ENCODE measurements at places on chromosomes 6 and 20.

DNA sequence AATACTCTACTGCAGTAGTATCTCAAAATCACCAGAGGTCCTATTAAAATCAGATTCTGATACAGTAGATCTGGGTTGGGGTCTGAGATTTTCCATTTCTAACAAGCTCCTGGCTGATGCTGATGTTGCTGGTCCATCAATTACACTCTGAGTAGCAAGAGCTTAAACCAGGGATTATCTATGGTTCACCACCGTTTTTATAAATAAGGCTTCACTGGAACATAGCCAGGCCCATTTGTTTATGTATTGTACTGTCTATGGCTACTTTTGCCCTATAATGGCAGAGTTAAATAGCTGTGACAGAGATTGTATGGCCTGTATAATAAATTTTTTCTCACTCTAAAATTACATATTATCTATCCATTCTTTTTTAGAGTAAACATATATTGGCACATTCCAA, 53.0 kb downstream of the NUDT3 start:
- no peak for DNase-seq

DNA sequence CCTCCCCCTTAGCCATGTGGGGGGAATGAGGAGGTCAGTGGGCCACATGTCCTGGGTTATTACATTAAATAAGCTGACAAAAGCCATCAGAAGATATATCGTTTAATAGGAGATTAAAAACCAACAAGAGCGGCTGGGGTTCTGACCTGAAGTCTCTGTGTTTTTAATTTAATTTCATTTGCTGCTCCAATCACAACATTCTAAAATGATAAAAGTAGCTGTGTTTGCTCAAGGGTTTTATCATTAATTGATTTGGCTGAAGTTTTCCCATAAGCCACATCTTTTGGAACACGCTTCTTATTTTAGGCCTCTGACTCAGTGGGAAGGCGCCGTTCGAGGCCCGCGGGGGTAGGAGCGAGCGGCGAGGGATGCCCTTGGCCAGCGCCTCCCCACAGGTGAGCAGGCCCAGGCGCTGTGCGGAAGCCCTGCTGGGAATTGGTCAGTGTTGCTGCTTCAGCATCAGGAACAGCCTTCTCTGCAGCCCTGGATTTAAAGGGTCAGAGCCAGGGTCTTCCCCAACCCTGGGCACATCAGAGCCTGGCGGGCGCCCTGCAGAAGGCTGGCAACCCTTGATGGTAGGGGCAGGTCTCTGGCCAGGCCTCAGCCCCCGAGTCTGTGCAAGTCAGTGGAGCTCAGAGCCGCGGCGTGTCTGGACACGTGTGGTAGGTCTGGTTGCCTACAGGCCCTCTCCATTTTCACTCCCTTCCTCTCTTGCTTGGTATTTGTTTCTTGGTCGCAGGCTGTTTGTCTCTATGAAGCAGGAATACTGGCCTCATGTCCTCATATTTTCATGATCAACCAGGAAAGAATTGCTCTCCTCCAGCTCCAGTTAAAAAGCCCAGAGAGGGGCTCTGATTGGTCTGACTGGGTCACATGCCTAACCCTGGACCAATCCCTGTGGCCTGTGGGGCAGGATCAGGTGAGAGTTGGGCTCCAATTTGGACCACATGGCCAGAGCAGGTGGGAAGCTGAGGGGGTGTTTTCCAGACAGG, 30.9 kb upstream of the MLN start:
- DNase-seq: no peak

DNA sequence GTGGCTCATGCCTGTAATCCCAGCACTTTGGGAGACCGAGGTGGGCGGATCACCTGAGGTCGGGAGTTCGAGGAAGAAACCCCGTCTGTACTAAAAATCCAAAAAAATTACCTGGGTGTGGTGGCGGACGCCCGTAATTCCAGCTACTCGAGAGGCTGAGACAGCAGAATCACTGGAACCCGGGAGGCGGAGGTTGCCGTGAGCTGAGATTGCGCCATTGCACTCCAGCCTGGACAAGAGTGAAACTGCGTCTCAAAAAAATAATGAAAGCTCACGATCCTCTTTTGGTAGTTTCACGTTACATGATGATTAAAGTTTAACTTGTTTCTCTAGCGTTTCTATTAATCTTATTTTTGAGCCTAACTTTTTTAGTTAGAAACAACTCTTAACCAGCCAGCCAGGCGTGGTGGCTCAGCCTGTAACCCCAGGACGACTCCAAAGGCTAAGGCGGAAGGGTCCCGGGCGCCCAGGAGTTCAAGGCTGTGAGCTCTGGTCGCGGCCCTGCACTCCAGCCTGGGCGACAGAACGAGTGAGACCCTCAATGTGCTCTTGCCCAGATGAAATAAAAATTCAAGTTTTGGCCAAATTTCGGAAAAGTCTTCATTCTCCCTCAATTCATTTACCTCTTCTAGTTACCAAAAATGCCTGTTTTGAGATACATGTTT, 1.2 kb upstream of the WRNIP1 start:
- DNase-seq: no peak

DNA sequence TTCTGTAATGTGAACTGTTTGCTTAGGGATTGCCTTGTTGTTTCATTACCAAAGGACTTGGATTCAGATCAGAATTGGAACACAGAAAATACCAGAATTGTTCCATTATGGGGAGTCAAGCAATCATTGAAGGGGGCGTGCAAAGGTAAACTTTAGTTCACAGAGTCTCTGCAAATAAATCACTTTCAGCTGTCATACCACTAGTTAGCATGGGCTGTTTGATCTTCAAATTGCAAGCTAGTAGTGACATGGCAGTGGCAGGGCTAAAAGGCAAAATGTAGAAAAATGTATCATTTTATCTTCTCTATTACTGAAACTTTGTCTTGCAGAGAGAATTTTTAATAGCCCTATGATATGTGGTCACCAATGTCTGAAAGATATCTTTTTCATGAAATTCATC, 483.2 kb upstream of the NRSN1 start:
- DNase-seq: no peak

- DNase-seq: no peak
Observed at GRCh38 chr20:57190536-57191264, 75.7 kb downstream of the BMP7 start.

DNA sequence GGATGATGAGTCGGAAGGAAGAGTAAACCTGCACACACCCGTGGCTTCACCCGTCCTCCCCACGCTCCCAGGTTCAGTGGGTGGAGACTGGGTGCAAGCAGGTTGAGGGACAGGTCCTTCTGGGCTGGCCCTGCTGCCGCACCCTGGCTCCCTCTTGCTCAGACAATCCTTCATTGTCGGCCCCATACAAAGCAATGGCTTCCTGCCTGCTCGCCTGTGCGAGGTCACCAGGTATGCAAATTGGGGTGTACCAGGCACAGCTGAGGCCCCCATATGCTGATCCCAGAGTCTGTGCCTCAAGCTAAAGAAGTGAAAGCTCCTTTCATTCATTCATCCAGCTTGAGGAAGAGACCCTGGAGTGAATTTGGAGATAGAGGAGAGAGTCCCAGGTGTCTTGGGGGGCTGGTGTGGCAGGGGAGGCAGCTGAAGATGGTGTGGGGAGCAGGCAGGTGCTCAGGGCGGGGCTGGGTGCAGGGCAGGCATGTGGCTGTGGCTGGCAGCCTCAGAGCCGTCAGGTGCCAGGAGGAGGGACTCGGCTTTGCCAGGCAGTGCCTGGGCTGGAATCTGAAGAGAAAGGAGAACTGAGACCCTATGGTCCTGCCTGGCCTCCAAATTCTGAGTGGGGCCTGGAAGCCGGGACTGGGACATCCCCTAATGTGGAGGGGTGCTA, 4.7 kb downstream of the SLCO4A1 start:
- no peak for DNase-seq

GRCh38 chr6:149888093-149888492, 9.8 kb downstream of the RAET1E start:
- no peak for DNase-seq

- DNase-seq: no peak
Observed at GRCh38 chr6:89269252-89269651, 45.8 kb downstream of the GABRR2 start.

GRCh38 chr20:31661625-31662371, 24.1 kb downstream of the COX4I2 start:
- peak; percentile 80 for DNase-seq

GRCh38 chr6:111339294-111339693, 143.7 kb downstream of the REV3L start:
- no peak for DNase-seq

DNA sequence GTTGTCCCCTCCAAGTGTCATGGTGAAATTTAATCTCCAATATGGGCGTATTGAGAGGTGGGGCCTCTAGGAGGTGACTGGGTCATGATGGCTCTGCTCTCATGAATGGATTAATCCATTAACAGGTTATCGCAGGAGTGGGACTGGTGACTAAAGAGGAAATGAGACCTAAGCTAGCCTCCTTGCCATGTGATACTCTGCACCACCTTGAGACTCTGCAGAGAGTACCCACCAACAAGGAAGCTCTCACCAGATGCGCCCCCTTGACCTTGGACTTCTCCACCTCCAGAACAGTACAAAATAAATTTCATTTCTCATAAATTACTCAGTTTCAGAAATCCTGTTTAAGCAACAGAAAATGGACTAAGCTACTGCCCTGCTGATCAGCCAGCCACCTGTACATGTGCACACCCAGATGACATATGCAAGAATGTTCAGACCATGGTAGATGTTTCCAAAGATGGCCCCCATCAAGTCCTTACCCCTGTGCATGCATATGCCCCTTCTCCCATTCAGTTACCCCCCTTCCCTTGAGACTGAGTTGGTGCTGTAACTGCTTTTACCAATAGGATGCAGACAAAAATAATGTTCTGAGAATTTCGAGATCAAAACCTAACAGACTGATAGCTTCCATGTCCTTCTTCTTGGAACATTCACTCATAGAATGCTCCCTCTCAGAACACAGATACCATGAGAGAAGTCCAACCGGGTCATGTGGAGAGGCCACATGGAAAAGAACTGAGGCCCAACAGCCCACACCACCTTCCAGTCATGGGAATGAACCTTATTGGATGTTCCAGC, 28.4 kb downstream of the MAP3K5 start:
- no peak for DNase-seq

DNA sequence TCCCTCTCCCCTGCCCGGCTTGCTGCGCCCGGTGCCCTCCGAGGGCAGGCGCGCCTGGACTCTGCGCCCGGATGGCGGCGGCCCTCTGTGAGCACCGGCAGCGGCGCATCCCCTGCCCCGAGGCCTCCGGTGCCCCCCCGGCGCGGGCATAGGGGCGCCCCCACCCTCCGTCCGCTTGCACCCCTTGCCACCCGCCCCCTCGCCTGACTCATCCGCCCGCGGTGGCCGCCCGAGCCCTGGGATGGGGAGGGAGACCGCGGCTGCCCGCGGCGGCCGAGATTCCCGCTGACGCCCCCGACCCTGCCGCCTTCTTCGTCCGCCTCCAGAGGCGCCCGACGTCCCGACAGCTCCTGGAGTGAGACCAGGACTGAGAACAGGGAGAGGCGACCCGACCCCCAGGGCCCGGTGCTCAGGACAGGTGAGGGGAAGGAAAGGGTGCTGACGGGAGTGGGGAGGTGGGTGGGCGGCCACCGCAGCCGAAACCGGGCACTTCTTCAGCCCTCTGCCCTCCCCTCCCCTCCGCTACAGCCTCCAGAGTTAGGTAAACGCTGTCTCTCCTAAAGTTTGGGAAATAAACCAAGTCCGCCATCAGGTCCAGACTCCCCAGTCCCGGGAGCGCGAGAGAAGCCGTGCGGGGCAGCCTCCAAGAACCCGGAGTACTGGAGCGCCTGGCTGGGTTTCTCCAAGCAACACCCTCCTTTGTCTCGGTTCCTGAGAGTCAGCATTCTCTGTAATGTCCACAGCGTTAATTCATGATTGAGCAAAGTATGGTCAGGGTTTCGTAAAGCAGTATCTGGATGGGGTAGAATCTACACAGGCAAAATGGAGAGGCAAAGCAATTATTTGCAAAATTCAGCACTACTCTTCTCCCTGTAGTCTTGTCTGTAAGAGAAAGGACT, 539 bp downstream of the TMEM200A start:
- peak; percentile 27 for DNase-seq

DNA sequence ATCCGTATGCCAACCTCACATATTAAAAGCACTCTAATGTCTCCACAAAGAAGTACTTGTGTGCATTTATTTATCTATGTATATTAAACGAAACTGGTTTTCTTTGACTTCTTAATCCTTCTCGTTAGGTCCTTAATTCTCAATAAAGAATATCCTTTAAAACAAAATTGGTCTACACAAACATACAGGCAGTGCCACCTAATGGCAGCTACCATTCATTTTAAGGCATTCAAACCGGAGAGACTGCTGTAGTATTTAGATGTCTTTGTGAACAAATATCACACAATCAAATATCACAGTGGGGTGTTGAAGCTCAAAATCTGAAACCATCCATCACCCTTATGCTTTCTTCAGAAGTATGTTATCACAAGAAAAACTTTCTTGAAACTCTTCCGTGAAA, 96.6 kb upstream of the IRAK1BP1 start:
- no peak for DNase-seq

- no peak for DNase-seq
Observed at GRCh38 chr20:58238490-58238889, 10.0 kb upstream of the ANKRD60 start.

- DNase-seq: no peak
Observed at GRCh38 chr6:40611912-40612311, 24.7 kb upstream of the LRFN2 start.

GRCh38 chr6:158835616-158836221, 16.6 kb upstream of the EZR start:
- no peak for DNase-seq

DNA sequence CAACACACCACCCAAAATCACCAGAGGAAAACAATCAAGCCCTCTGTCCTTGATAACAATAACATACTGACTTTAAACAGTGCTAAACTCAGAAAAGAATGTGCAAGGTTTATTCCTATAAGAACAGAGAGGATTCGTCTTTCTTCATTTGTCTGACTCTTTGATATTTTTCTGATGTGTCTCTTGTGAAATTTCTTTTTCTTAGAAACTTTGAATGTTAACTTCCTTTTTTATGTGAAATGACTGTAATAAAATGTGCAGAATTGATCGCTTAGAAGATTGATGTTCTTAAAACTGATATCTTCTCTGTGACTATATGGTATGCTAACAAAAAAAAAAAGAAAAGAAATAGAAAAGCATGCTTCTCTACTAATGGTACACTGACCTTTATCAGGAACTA, 947.4 kb upstream of the CITED2 start:
- DNase-seq: no peak

DNA sequence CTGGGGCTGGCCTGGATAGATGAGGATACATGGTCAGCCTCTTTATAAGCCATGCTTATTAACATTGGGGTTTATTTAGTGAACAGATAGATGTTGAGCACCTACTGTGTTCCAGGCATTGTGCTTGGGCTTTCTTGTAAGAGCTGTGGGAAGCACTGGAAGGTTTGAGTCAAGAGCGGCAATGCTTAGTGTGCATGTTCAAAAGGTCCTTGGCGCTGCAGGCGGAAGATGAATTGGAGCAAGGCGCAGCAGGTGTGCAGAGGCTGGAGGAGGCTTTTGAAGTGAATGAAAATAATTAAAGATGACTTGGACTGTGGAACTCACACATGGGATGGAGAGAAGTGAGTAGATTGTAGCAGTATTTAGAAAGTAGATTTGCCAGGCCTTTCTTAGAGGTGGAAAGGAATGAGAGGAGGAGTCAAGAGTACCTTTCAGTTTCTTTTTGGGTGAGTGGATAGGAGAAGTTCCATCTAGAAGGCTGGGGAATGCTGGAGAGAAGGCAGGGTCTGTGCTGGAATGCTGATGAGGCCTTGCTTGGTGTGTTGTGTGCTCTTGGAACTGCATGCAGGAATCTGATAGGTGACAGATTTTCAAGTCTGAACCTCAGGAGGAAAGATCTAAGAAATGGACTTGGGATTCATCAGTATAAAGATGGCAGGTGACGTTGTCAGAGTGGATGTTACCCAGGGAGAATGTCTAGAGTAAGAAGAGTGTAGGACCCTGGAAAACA, 26.4 kb downstream of the SNX9 start:
- no peak for DNase-seq
